ENCODE measurements at places on chromosomes 12 and 14.

DNA sequence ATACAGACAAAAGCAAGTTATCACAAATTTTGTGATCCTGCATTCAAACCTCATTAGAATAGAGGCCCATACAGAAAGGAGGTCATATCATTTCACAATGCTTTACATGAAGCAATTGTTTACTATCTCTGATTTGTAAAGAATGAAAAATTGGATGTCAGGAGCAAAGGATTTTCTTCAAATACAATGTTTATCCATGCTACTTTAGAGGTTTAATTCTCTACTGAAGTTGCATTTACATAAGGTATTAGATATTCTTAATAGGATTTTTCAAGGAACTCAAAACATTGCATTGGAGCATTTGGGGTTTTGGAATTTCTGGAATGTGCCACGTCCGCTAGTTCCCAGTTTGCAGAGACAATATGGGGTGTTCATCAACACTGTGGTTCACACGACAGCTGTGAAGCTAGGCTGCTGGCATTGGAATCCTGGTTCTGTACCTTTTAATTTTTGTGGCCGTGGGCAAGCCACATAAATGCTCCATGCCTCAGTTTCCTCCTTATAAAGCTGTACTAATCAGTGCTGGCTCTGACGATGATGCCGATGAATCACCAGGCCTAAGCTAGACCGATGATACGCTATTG, 174.8 kb downstream of the APAF1 start:
- DNase-seq: no peak

- DNase-seq: no peak
Measured at GRCh38 chr12:74111688-74112360, 425.8 kb upstream of the ATXN7L3B start.

GRCh38 chr12:50195832-50196231, 28.7 kb upstream of the CERS5 start:
- no peak for DNase-seq

DNA sequence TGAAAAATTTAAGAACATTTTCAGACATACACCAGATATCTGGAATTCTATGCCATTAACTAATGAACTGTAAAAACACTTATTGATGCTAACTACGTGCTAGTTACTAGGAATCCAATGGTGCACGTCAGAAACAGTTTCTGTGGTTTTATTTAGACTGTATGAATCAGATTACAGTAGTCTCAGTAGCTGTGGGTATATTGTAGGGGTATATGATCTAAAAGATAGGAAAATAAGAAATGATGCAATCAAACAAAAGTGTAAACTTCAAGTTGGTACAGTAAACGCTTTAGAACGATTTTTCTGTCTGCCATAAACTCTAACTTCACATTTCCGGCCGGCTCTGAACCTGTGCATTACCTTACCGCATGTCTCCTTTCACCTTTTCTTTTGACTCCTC, 2.3 kb downstream of the ABCC9 start:
- no peak for DNase-seq

- no peak for DNase-seq
Measured at GRCh38 chr12:130847112-130847511, 8.1 kb upstream of the STX2 start.

- DNase-seq: no peak
Measured at GRCh38 chr14:84965279-84965678, 564.7 kb upstream of the FLRT2 start.

GRCh38 chr12:9702255-9702654, 30.6 kb downstream of the CLECL1 start:
- DNase-seq: no peak

DNA sequence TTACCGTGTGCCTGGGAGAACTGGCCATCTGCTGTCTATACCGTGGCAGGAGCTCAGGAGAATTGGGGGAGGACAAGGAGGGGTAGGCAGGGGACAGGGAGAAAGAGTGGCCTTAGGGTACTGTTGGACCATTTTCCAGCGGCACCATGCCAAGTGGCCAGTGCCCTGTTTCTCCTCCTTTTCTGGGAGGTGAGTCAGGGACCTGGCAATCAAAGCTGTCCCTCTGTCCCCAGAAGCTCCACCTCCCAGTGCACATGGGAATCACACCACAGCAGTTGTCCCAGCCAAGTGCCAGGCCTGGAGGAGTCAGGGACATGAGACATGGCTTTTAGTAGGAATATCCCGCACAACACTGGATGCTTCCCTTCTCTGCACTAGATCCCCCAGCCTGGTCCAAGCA, 118.0 kb downstream of the GCH1 start:
- DNase-seq: no peak

DNA sequence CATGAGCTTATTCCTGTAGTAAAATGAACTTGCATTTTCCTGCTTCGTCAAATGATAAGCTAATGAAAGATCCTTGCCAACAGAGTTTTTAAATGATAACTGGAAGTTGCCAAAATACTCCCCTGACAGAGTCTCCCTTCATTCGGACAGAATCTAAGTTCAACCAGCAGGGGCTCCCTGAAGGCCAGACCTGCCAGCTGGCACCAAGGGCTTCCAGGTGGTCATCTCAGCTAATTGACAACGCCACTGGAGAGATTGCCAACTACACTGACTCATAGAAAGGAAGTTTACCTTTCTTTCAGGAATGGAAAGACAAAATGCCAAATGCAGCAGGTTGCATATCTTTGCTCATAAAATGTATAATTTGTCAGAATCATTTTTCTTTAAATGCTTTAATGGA, 462.8 kb downstream of the GXYLT1 start:
- no peak for DNase-seq

DNA sequence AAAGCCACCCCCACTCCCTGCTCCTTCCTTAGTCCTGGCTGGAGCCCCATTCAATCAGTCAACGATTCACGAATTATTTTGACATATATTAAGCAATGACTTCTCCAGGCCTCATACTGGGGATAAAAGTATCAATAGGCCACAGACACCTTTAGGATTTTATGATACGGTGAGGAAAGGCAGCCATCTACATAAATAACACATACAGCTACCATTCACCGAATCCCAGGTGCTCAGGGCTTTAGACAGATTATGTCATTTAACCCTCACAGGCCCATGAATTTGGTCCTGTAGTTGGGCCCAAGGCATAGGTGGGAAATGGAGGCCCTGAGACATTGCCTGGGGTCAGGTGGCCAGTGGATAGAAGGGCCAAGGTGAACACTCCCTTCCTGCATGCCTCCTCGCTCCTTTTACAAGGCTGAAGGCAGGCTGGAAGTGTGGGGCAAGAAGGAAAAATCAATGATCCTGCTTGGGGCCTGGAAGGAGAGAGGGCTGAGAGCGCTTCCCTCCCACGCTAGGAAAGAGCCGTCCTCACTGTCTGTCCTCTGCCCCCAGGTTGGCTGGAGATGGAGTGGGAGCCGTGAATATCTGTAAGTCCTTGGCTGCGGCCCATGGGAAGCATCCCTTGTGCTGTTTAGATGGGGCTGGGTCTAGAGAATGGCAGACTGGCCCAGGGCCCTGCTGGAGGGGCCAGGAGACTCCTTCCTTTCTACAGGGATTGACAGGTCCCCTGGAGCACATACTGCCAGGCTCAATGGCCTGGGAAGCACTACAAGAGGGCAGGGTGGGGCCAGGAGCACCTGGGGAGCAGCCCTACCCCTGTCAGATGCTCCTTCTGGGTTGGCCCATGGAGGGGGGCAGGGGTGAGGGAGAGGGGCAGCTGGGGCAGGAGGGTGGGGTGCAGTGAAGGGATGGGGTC, 14.8 kb downstream of the KRT7 start:
- DNase-seq: no peak

DNA sequence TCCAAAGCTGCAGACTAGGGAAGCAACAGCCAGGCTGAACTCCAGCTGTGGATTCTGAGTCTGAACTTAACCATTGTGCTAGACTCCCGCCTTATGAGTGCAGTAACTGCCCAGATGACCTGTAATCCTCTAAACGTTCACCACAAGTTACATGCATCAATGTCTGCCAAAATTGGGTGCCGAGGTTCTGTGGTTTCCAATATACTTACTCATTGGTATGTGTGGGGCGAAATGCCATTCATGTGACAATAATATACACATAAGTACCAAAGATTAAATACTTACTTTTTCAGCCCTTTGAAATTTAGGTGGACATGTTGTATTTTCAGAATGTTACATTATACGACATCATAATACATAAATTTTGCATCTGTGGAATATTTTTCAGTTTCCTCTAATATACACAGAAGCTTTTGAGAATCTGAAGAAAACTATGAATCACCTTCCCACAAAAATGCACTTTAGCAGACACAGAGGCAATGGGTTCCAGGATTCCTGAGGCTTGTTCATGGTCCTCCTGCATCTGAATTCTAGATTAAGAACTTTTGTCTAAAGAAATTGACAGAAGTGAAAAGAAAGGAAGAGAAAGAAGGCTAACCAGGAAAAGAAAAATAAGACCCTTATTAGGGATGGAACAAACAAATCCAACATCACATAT, 31.7 kb downstream of the GRIP1 start:
- DNase-seq: no peak

DNA sequence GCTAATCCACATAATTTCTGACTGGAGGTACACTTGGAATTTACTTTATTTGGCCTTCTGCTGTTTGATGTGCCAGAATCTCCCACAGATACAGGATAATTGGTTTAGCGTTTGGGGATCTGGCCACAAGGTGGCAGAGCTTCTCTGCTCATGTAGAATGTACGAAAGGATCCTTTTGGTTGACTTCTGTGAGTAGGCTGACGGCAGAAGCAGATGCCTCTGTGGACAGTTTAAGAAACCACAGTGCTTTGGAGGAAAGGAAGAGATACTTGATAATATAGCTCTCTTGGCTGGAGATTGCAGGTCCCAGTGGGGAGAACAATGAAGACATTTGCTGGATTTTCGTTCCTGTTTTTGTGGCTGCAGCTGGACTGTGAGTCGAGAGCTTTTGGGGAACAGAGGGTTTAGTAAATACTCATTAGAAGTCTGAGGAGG, 75.3 kb upstream of the OR4E1 start:
- no peak for DNase-seq

DNA sequence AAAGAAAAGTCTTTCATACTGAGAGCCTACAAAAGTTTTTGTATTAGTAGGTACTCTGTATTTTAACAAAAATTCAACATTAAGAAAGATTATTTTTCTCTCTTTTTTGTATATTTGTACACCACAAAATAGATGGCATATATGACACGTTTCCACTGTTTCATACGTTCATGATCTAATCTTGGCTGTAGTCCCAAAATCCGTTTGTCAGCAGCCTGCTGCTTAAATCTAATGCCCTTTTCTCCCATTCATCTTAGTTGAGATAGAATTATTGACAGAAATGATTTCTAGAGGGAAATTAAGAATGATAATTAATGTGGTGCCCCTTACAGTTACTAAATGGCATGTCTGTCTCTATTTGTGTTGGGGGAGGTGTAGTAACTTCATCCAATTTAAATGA, 140.7 kb upstream of the NOVA1 start:
- no peak for DNase-seq

- DNase-seq: no peak
Measured at GRCh38 chr14:69268763-69269162, 8.8 kb downstream of the GALNT16 start.

- DNase-seq: no peak
Measured at GRCh38 chr14:55386037-55386808, 25.4 kb downstream of the ATG14 start.

- DNase-seq: no peak
Measured at GRCh38 chr12:123427036-123427769, 9.3 kb downstream of the RILPL2 start.

DNA sequence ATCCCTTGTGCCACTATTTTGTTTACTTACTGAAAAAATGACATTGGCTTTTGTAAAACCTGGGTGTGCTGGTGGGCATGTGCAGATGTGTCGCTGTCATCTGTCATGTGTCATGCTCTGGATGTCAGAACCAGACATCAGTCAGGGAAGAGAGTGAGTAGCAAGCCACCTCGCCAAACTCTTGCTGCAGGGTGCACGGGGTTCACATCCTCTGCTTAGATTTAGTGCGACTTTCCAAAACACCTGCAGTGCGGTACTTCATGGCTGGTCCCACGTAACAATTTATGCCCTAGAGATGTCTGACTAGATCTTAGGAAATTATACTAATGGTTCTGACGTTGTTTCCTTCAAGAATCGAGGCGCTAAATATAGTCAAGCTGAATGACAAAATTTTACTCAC, 106.7 kb downstream of the CRADD start:
- DNase-seq: no peak

DNA sequence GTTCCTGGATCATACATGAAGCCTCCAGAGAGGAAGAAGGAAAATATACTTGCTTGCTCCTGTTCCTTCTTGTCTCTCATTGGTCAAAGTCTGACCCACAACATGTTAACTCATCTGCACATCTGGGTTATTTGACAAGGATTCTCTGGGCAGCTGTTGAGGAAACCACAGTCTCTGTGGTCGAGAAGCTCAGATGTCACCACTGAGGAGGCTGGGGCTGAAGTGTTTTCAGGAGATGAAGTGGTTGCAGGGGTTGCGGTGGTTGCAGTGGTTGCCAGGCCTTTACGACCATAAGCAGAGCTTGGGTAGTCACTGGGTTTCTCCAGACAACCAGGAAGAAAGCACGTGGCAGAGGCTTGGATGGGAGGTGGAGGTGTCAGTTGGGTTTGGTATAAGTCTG, 265.0 kb upstream of the LRIG3 start:
- DNase-seq: no peak

DNA sequence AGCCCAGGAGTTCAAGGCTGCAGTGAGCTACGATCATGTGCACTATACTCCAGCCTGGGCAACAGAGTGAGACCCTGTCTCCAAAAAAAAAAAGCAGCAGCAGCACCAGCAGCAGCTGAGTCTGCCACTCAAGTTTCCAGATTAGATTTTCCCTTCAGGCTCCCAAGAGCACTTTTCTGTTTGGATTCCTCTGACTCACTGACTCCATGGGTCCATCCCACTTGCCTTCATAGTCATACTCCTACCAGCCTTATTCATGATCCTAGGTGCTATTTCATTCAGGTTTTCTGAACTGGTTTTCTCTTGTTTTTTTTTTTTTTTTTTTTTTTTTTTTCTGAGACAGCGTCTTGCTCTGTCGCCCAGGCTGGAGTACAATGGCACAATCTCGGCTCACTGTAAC, 6.8 kb upstream of the TWF1 start:
- DNase-seq: no peak

DNA sequence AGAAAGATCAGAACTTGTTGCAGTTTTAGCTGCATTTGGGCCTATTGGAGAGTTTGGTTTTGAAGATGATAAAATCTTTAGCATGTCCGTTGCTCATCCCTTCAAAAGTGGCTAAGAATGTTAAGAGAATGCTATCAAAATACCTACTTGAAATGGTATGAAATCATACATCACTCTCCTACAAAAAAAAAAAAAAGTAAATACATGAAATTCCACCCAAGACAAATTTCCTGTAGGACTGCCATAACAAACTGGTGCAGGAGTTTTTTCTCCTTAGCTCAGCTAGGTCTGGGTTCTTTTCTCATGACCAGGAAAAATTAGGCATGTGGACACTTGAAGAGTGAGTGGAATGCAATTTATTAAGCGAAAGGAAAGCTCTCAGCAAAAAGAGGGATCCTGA, 15.9 kb upstream of the FAR2 start:
- DNase-seq: no peak
